ENCODE measurements at places on chromosomes 4 and X. TPM values are rescaled to one million over a fixed set of nuclear protein-coding genes. Genes with fewer than 3 reads are reported as not detected.

GRCh38 chrX:73182502-73183114 lies 32.0 kb downstream of the NAP1L2 start:
- no peak for DNase-seq

- no peak for DNase-seq
Observed at GRCh38 chr4:168421671-168422070, 58.6 kb downstream of the DDX60L start.

DNA sequence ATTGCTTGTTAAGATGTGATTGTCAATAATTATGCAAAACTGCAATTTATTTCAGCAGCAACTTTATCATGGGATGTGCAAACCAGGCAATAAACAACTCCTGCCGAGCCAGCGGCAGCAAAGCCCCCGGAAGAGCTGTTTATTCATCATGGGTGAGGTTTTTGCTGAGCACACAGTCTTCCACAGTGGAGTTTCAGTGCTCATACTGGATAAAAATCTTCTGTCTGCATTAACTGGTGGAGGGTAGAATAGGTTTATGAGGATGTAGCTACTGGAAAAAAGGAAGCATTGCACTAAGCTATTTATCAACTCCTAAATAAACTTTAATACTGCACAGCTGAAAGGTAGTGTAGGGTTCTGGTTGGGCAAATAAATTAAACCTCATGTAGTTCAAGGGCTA lies 557.4 kb upstream of the FTHL17 start:
- DNase-seq = no peak

Gene HSFX3
- total RNA-seq = not detected

DNA sequence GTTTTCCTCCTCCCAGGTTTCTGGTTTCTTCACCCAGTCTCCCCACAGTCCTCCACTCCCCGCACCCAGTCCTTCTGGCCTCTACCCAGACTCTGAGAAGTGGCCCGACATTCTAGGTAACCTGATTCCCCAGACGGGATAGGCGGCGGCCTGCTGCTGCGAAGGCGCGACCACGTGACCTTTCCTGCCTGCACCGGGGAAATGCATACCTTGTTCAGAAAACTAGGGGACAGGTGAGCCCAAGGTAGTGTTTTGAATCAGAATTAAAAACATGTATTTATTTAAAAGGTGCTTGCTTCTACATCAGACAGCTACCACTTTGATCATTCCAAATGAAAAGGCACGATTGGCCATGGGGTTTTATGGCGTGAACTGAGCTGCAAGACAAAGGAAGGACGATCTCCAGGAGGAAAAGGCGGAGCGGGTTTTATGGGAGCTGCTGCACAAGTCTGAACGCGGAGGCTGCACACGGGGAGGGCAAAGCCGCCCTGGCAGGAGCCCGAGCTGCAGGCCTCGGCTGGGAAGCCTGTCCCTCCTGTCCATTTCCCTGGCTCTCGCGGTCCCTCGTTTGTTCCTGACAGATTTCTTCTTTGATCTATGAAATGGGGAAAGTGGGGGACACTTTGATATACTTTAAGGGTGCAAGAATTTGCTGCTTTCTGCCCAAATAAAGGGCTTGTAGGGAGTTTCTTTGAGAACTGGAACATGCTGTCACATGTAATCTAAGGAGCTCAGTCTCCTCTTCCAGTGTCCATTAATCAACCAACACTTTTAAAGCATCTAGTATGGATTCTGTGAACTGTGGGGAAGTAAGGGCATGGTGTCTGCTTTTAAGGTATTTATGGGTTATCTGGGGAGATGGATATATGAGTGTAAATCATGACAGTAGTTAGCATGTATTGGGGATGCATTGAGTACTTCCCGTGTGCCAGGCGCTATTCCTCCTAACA lies 150.9 kb downstream of the SPRY1 start:
- peak; percentile 79 for DNase-seq

- no peak for DNase-seq
Observed at GRCh38 chr4:109163493-109163892, 139.0 kb downstream of the COL25A1 start.

Gene ADH1C
- total RNA-seq = not detected

DNA sequence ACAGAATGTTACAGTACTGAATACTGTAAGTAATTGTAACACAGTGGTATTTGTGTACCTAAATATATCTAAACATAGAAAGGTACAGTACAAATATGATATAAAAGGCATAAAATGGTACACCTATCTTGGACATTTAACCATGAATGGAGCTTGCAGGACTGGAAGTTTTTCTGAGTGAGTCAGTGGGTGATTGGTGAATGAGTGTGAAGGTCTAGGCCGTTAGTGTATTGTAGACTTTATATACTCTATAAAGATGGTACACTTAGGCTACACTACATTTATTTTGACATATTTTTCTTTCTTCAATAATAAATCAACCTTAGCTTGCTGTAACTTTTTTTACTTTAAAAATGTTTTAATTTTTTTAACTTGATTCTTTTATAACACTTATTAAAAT lies 422.5 kb upstream of the FSTL5 start:
- no peak for DNase-seq

DNA sequence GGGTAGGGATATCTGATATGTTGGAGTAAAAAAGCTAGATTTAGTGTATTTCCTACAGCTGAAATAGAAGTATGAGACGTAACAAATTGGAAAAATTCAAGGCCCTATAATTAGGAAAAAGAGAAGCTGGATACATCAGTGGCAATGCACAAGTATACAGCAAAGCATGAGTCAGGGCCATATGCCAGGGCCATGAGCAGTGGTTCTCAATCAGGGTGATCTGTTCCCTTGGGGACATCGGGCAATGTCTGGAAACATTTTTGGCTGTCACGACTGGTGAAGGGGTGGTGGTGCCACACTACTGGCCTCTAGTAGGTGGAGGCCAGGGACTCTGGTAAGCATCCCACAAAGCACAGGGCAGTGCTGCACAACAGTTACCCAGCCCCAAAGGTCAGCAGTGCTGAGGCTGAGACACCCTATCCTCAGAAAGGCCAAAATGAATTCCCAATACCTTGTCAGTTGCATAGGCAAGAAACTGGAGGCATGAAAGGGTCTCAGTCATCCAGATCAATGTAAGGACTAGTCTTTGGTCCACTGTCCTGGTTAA lies 36.8 kb upstream of the NAP1L5 start:
- no peak for DNase-seq

- DNase-seq = peak; percentile 92
Observed at GRCh38 chr4:156971676-156972378, at the start of gene PDGFC. Gene PDGFC, minus strand, starts transcription at chr4:156971799. Its CDS starts 896 bp downstream, at chr4:156970903.

DNA sequence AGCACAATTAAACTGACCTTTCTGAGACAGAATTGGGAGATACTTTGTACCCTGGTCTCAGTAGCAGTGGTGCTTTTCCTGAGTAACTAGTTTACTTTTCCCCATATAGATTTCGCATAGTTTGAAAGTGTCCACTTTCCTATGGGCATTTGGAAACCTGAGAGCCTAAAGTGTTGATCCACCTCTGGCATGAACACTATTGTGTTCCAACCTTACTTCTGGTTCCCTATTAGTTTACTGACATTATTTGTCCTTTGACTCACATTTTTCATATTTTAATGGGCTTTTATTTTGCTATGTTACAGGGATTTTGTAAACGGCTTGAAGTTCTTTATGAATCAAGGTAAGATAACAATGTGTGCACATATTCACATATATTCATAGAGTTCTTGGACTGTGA lies 103.7 kb downstream of the CBLL2 start:
- DNase-seq = no peak

DNA sequence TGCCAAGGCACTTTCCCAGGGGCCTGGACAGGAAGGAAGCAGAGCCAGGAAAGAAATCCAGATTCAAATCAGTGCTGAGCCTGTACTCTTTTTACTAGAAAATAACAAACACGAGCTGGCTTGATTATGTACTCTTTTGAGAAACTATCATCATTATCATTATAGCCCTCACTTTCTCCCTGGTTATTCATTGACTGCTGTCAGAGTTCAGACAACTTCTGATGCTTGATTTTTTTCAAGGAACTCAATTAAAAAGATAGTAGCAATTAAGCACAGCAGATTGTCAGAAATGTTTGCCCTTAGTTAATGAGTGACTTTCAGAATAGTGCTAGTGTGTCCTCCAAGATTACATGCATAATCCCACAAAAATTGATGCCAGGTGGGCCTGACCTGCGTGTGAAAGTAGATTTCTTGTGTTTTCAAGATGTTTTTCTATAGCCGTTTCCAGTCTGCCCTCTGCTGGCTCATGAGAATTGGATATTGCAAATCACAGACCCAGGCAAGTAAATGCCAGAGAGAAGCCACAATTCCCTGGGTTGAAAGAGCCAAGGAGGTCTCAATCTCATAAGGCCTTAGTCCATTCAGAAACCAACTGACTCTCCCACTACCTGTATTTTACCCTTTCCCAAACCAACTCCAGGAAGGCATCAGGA lies 14.3 kb upstream of the PNPLA4 start:
- DNase-seq = peak; percentile 13

Gene EREG
- not detected for total RNA-seq

Gene ESX1
- not detected for total RNA-seq

DNA sequence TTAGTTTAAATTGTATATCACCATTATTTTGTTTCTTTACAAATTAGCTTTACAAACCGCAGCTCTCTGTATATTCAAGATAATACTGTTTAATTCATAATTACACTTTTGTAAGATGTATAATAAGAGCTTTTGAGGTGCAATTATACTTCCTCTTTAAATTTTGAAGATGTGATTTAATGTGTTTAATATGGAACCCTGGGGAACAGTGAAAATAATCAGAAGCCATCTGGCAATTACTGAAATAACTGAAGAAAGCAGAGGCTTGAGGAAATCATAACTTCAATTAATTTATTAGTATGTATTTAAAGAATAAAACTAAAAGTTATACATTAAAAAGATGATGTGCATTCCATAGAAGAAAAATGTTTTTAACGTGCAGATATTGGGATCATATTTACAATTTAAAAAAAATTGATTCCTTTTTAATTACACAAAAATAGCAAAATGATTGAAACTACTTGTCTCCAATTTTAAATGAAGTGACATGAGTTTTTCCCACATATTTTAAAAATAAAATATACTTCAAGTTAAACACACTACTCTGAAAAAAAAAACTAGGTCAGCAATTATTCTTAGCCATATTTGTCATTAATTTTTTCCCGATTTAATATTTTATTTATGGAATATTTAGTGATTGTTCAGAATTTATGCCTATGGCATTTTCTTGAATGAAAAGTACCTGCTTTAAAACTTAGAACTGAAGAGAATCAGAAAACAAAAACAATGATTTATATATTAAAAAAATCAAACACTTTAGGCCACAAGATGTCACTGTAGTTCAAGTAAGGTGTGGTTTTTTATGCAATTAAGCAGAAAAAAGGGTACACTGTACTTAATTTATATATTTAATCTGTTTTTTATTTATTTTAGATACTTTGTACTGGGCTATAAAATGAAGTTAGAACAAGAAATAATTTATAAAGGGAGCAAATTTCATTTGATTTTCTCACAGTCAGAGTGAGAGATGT lies 942.7 kb upstream of the NDST4 start:
- peak; percentile 6 for DNase-seq

Gene SPANXA1
- not detected for total RNA-seq

DNA sequence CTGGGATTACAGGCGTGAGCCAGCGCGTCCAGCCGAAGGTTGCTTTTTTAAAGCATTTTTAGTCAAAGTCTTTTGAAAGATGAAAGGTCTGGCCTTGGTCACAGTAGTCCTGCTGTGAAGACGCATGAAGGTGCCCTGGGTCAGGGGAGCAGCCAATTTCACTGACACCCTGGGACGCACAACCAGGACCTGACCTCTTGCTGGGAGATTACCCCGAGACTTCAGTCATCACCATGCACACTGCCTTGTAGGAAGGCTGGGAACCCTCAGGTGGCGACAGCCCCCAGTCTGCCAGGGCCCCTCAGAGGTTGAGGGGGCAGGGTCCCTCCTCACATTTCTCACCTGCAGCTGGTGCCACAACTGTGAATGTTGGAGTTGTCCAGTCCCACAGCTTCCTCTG lies 53.2 kb downstream of the CPLX1 start:
- no peak for DNase-seq

GRCh38 chrX:70970482-70970995 lies 39.6 kb upstream of the SLC7A3 start:
- DNase-seq = peak; percentile 2

DNA sequence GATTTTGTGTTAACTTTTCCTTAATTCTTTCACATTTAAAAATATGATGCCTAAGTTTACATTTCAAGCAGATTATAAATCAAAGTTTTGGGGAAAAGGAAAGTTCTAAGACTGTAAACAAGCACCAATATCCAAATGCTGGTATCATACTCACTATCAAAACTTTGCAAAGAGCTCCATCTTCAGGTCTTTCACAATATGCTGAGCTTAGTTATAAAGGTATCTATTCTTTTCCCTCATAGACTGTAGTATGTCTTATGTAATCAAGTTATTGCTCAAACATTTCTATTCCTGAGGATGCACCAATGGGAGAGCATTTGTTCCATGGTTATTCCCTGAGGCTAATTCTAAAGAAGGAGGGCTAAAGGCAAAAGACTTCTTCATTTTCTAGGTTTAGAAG lies 207.9 kb upstream of the FAM241A start:
- DNase-seq = peak; percentile 13

Gene EMCN
- total RNA-seq = not detected

- no peak for DNase-seq
Observed at GRCh38 chr4:70360460-70360859, at the start of gene SMR3A. Gene SMR3A, plus strand, starts transcription at chr4:70360760. Its CDS starts 1,356 bp downstream, at chr4:70362116.

DNA sequence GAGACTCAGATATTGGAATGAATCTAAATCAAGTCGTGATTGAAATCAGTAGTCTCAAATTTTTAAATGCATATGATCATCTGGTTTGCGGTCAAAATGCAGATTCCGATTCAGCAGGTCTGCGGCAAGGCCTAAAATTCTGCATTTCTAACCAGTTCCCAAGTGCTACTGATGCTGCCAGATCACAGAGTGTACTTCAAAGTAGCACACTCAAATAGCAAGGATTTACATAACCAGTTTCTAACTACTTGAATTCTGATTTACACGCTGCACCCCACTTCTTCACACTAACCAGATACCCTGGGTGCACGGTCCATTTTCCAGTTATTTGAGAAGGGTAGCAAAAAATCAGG lies 752 bp downstream of the MBTPS2 start:
- DNase-seq = no peak

GRCh38 chr4:84403656-84404055 lies 95.4 kb downstream of the NKX6-1 start:
- DNase-seq = no peak
